ENCODE measurements at places on chromosomes 4 and X.

DNA sequence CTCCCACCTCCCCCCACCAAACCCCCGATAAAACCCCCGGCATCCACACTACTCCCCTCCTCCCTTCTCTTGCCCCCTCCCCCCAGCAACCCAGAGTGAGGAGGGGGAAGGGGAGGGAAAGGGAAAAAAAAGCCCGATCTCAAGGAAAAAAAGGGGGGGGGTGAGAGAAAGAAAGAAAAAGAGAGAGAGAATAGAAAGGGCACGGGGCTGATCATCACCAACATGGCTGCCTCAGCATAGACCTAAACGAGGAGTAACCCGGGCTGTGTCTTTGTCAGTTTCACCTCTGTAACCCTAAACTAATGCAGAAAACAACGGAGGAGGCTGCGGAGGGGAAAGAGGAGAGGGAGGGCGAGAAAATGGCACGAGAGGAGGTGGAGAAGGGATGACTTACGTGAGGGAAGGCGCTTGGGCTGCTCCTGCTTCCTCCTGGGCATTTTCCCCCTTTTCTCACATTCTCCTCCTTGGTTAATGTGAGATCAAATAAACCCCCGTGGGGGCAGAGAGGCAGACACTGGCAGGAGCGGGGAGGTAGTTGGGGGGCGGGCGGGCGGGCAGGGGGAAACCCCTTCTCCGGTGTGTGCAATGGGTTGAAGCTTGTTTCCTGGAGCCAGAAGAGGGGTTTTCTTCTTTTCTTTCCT, 532 bp downstream of the ZNF827 start:
- DNase-seq: peak; percentile 39

DNA sequence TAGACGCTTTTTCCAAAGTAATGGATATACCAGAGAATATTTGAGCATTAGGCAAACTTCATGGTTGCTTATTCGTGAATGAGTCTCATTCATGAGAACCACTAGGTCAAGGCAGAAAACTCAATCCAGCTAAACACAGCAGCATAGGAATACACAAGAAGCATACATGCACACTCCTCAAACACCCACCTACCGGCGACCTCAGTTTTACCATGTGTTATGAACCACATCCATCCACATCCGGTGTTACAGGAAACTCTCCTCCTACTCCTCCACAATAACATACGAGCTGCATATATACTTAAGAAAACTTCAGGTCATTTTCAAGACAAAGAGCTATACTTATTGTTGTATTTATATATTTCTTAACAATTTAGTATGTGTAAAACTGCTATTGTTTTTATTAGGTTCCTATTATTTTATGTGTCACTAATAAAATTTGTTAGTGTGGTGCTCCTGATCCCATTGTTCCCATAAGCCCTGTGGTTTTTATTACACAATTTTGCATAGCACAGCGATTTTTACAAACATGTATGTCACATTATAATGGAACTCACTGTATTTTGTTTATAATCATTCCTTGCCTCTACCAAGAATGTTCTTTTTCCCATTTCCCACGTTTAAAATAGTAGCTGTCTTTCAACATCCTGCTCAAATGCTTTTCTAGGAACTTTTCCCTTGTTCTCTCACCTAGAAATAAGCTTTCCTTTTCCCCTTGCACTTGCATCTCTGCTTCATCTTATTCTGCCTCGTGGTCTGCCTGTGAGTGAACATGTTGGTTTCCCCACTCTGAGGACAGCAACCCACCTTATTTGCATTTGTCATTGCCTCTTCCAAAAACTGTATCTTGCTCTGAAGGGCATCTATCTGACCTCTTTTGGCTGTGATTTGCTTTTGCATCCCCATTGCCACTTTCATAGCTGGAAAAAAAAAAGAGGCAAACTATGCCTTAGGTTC, 48.3 kb downstream of the STBD1 start:
- DNase-seq: no peak

- no peak for DNase-seq
Measured at GRCh38 chr4:162241857-162242256, 78.1 kb upstream of the FSTL5 start.

- DNase-seq: no peak
Measured at GRCh38 chr4:48037117-48037462, 20.5 kb downstream of the NIPAL1 start.

- peak; percentile 57 for DNase-seq
Measured at GRCh38 chrX:18886344-18887161, 97.4 kb downstream of the PHKA2 start.

GRCh38 chrX:148290041-148290440, 210.4 kb upstream of the AFF2 start:
- no peak for DNase-seq

GRCh38 chrX:77603635-77604336, 156.6 kb downstream of the FGF16 start:
- no peak for DNase-seq

DNA sequence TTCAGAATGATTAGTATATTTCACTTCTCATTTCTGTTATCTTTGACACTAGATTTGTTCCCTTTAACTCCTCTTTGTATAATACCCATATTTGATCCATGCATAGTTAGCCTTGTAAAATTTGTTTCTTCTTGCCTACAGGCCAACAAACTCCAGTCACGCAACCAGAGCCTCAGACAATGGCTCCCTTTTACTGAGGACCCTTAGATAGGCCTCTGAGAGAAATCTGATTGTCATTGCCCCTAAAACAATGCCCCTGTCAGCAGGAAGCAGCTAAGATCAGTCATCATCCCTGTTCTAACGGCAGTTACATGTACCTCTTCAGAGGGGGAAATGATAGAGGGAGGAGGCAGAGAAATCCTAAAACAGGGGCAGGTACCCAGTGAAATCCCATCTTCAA, 190.6 kb upstream of the TENT5D start:
- no peak for DNase-seq

DNA sequence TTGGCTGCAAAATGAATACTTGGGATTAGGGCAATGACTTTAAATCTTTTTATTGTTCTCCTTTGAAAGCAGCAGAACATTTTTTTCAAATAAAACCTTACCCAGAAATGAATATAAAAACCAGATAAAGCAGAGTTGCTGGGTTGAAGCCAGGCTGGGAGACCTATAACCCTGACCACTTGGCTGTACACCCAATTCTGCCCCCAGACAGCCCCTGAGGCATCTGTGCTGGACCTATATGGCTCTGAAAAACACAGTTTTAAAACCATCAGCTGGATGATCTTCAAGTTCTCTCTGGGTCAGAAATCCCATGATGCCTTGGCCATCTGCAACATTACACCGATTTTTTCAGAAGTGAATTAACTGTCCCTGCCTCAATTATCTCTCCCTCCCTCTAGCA, 23.7 kb upstream of the GLRA2 start:
- no peak for DNase-seq

GRCh38 chrX:153727123-153727931, 2.7 kb downstream of the ABCD1 start:
- DNase-seq: no peak

DNA sequence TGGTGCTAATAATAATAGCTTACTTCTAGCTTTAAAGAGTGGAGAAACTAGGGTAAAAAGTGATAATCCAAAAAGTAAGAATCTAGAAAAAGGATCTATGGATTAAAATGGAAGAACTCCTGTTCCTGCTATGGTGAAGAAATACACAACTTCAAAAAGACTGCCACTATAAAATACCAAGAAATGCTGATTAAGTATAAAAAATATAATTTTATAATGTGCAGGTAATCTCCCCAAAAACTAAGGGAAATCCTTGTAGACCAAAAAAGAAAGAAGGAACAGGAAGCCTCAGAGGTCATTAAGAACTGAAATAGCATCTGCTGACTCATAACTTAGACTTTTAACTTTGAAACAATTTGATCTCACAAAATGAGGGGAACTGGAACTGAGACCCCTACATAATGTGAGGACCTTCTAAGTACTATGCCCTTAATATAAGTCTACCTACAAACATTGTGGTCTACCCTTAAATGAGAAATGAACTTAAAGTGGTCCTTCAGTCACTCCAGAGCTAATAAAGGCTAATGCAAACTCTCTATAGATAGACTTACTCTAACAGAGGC, 50.6 kb upstream of the SRPX start:
- DNase-seq: no peak

GRCh38 chr4:7850489-7850888, 89.2 kb downstream of the AFAP1 start:
- DNase-seq: no peak

DNA sequence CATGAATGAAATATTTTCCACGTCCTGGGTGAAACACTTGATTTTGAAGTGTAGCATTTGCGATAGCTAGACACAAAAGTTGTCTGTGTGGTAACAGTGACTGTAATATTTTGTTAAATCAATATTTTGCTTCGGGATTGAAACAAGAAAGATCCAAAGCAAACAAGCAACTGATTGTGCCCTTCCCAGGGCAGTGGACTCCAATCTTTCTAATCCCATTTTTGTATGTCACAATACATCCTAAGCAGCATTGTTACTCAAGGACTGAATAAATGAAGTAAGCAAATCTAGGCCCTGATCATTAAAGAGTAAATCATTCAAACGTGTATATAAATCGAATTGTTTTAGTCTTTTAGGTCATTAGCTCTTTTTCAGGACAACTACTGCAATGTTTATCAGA, 2.8 kb downstream of the ITM2A start:
- DNase-seq: no peak

DNA sequence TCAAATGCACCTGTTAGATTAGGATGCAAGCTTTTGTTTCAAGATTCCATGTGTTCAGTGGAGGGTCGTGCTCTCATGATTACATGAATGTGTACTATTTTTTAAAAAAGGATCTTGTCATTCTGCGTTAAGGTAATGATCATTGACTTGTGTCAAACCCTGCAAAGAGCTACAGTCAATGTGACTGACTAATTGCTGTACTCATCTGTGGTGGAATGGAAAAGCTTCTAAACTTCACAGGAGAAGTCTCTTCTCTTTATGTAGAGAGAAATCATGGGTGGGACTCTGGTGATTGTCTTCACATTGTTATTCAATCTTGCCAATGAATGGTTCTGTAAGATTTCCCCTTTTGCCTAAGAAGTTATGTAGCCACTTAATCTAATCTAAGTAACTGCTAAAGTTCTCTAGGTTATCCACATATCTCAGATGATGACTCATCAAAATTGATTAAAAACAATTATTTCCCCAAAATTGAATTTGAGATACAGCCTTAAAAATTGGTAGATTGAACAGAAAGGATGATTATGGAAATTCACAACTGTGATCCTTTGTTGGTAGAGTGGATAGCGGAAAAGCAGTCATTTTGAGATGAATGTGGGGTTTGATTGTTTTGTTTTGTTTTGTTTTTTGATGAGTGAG, 6.7 kb downstream of the MAGEE1 start:
- DNase-seq: no peak

- DNase-seq: peak; percentile 40
Measured at GRCh38 chr4:39642885-39643552, 4.4 kb upstream of the SMIM14 start.

- peak; percentile 44 for DNase-seq
Measured at GRCh38 chrX:9349572-9350494, 115.0 kb upstream of the TBL1X start.

- DNase-seq: peak; percentile 98
Measured at GRCh38 chr4:40180356-40180755, 16.5 kb upstream of the RHOH start.

- DNase-seq: peak; percentile 5
Measured at GRCh38 chrX:41043674-41044345, 41.4 kb upstream of the USP9X start.

DNA sequence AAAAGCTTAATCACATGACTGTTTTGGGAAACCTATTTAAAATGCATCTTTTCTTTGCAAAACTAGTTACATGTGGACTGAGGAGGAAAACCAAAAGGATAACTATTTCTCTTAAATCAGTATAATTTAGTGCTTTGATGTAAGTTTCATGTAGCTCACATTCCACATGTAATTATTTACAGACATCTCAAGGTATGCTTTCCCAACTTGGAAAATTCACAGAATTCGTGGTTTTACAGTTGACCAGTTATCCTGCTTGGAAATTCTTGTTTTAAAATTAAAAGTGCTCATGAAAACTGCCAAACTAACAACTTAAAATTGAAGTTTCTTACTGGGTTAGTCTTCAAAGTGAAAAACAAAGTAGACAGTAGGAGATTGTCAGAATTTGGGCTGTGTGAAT, 52.4 kb downstream of the EDNRA start:
- no peak for DNase-seq

GRCh38 chrX:130851569-130851968, 51.4 kb downstream of the ENOX2 start:
- DNase-seq: no peak

- no peak for DNase-seq
Measured at GRCh38 chr4:81471298-81471587, 464 bp downstream of the RASGEF1B start.

DNA sequence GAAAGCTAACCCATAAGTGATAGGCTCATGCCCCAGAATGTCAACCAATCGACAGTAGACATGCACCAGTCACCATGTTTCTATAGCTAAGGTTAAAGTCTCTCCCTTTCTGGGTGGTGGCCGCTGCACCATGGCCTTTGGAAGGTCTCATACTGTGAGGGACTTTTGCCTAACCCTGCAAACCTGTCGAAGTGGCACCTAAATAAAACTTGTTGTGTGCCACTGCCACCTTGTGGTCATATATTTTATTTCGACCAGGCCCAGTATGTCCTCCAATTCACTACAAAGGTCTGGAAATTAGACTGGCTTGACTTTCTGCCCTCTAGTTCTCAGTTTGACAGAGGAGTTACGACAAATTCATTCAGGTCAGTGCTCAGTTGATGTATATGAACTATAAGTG, 163.1 kb downstream of the SMARCA1 start:
- peak; percentile 38 for DNase-seq

GRCh38 chrX:49995795-49996455, 73.5 kb downstream of the CLCN5 start:
- DNase-seq: peak; percentile 22

DNA sequence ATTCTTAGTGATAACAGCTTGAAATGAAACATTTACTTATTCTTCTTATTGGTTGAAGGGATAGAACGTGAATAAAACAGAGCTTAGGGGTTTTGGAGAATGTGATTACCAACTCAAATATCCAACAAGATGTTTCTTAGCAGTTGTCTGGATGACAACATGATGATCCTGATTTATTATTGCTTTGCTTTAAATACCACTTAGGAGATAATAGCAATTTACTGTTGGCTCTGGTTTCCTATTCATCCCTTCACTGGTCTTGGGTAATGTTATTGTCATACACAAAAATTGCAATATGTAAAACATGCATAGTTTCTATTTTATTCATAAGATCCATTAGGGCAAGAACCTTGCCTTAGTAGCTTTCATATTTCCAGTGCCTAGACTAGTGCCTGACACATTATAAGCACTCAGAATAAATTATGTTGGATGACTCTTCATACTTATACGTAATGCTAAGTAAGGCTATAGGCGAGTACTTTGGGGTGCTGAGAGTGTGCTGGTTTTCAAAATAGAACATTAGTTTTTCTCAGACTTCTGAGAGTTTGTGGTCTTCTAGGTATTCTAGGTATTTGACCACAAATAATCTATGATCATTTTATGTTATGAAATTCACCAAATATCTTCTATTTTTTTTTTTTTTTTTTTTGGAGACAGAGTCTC, 58.6 kb upstream of the PGRMC2 start:
- no peak for DNase-seq
